ENCODE measurements at places on chromosomes 2 and 18. TPM values are rescaled to one million over a fixed set of nuclear protein-coding genes. Genes with fewer than 3 reads are reported as not detected.

The LAMA1 gene
- total RNA-seq, result 0.51 TPM

The FEV gene
- not detected for total RNA-seq

DNA sequence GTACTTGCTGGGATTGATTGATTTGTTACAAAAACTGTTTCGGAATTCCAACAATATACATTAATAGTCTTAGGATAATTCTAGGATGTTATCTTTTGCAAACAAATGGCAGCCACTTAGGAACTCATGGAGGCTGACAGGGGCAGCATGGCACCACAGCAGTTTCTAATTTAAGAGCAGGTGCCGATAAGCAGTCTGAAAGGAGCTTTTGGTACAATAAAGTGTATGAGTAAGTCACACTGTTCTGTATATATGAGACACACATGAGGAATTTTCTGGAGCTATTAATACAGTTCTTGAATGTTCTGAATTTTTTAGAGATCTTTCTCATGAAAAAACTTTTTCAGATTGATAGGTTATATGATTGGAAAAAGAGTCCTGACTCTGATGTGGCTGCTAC lies 52.2 kb downstream of the EIF5B start:
- DNase-seq, result no peak

- DNase-seq, result no peak
These were observed 54.6 kb upstream of the COBLL1 start for GRCh38 chr2:164896226-164896625.

- no peak for DNase-seq
These were observed 278.4 kb downstream of the SPAG16 start for GRCh38 chr2:213562539-213563180.

The CPLX4 gene
- total RNA-seq, result not detected

The E2F6 gene
- total RNA-seq, result 7.7 TPM

DNA sequence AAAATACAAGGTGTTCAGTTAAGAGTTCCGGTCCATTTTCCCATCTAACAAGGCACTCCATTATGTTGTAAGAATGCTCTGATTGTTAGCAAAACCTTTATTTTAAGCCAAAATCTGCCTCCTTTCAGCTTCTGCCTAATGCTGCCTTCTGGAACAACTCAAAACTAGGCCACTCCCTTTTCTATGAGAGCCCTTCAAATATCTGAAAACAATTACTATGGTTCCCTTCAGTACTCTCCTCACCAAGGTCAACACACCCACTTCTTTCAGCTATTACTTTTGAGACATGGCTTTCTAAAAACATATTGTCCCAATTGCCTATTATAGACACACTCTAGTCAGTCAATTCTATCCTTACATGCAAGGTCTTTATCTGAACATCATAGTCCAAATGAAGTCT lies 429.4 kb downstream of the ERBB4 start:
- no peak for DNase-seq

DNA sequence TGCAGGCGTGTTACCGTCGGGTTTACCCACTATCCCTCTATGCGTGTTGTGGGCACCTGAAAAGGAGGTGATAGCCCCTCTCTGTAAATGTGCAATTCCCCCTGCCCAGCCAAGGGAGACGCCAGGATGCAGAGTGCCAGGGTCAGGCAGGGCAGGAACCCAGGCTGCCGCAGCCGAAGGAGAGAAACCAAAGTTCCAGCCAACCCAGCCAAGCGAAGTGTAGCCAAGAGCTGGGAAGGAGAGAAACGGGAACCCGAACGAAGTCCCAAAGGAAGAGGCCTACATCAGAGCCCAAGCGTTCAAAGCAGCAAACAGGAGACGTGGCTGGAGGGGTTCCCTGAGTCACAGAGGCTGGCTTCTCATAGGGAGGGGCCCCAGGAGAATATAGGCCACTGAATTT lies 24.2 kb upstream of the SPR start:
- DNase-seq, result no peak

DNA sequence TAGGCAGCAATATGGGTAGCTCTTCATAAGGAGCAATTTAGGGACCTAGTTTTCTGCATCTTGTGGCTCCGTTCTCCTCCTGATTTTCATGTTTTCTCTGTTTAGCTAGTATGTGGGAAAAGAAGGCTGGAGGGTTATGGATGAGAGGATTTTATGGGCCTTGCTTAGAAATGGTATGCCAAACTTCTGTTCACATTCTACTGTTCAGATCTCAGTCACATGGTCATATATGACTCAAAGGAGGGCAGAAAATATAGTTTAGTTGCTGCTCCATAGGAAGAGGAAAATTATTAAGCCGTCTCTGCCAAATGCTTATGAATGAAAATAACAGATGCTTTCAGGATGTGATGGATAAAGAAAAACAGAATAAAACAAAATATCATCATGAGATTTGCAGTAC lies 361.8 kb upstream of the CWC22 start:
- no peak for DNase-seq

- no peak for DNase-seq
These were observed 386.2 kb downstream of the SETBP1 start for GRCh38 chr18:45066886-45067285.

All from liver (tissue), 10 donors.